Right cardiac atrium (tissue), 5 donors: ENCODE measurements at places on chromosomes 2 and 18. TPM values are rescaled to one million over a fixed set of nuclear protein-coding genes. Genes with fewer than 3 reads are reported as not detected.

DNA sequence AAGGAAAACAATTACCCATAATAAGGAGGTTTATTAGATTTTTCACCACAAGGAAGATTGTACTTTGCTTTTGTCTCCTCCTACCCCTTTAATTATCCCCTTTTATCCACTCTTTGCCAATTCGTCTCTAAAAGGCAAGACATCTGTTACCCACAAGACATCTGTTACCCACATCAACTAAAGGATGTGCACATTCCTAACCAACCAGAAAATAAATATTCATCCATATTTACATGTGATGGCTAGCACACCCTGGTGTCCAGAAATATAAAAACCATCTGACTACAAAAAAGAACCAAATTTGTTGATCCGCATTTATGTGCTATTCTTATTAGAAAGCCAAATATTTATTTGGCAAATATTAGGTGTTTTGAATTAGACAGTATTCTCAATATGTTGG, 35.7 kb downstream of the ACVR1C start:
- no peak for DNase-seq

GRCh38 chr2:197674591-197674990, 796 bp downstream of the RFTN2 start:
- no peak for DNase-seq

GRCh38 chr2:103959174-103960128, 894.5 kb upstream of the POU3F3 start:
- no peak for DNase-seq

GRCh38 chr2:109353806-109354745, 225.1 kb downstream of the SH3RF3 start:
- DNase-seq: no peak

GRCh38 chr2:181621779-181622490, 35.0 kb downstream of the CERKL start:
- DNase-seq: no peak

DNA sequence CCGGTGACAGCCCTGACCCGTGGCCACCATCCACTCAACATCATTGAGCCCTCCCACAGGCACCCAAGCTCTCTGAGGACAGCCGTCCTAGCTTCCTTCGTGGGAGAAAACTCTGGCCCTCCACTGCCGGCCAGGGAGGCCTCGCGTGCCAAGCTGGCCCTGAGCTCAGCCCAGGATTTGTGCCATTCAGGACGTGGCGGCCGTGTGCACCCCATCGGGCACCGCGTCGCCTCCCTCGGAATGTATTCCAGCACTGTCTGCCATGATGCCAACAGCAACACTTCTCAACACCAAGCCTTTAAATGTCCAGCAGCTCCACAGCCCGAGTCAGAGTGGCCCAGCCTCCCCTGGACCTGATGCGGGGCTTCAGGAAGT, 35.7 kb downstream of the ZNF516 start:
- peak; percentile 51 for DNase-seq

GRCh38 chr2:140905083-140905781, 1225.6 kb downstream of the LRP1B start:
- DNase-seq: no peak

DNA sequence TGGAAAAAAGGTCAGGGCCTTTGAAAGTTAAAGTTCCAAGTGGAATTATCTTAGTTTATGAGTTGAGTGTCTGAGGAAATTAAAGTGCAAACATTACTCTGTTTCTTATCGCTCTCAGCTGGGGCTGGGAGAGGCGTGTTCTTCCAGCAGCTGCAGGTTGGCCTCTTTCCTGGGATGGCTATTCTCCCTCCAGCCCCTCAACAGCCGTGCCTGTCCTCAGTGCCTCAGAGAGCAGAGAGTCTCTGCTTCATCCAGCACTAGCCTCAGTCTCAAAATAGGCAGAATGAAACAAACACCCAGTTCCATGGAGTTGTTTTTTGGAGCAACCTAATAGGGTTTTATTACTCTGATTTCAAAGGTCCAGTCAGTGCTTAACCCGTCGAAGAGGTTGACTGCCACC, 298.1 kb downstream of the GALR1 start:
- DNase-seq: peak; percentile 72

Gene NT5DC4
- not detected for total RNA-seq

Gene SERPINB4
- total RNA-seq: not detected

Gene HOXD11
- total RNA-seq: not detected

Gene GNAL
- total RNA-seq: 7.8 TPM

Gene RAD51AP2
- 0.25 TPM for total RNA-seq

Gene CTLA4
- total RNA-seq: not detected

Gene ICOS
- total RNA-seq: not detected

Gene RAB6C
- not detected for total RNA-seq

Gene SKOR2
- total RNA-seq: not detected
